ENCODE measurements at places on chromosomes 3 and 15.

DNA sequence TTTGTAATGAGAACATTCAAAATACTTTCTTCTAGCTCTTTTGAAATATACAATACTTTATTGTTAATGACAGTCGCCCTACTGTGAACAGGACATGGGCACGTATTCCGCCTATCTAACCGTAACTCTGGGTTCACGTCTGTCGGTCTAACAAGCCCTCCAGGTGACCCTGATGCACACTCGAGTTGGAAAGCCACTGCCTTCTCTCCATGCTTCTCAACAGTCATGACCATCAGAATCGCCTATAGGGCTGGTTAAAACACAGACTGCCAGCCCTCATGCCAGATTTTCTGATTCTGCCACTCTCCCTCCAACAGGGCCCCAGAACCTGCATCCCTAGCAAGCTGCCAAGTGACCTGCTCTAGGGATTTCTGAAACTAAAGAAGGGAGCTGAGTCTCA lies 140.2 kb downstream of the FOXP1 start:
- no peak for DNase-seq

DNA sequence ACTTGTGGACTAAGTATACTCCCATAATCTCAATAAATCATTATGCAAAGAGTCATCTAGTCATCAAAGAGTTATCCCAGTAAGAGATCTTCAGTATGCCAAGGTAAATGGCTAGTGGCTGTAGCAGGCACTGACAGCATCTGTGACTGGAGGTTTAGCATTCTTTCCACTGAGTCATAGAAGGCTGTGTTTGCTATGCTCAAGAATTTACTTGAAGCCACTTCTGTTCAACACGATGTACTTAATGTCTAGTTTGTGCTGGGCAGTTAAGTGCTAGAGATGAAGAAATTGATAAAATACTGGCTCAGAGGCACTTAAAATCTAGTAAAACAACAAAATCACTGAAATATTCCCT lies 13.0 kb downstream of the ZBED2 start:
- no peak for DNase-seq

- no peak for DNase-seq
Measured at GRCh38 chr3:51729042-51729633, 22.3 kb downstream of the GRM2 start.

GRCh38 chr3:48938689-48939088 lies 20.0 kb downstream of the ARIH2 start:
- no peak for DNase-seq

DNA sequence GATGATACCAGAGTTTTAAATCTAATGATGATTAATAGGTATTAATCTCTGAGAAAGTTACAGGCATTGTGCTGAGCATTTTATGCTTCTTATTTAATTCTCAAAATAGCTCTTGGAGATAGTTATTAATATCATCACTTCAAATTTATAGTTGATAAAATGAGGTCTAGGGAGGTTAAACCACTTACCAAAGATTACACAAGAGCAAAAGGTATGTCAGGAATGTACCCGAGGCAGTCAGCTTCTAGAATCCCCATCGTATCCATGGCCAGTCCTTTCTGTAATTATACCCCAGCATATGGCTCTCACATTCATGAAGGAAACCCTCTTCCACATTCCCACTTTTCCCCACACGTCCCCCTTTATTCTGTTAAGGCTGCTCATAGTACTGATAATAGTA lies 421.3 kb downstream of the PYDC2 start:
- no peak for DNase-seq

DNA sequence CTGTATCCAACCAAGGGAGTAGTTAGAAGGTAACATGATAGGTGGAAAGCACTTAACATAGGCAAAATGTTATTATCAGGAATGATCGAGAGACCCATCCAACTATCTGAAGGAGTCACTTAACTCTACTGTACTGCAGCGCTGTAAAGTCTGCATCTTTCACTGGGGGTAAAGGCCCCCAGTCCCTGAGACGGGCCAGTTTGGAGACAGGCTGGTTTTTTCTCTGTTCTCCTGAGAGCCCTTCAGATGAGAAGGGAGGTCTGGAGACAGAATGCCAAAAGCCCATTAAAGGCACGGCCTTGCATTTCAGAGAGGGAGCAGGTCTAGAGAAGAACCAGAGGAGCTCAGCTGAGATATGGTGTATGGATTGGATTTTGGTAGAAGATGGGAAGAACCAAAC lies 71.3 kb upstream of the CGNL1 start:
- no peak for DNase-seq

GRCh38 chr3:212432-212831 lies 15.9 kb downstream of the CHL1 start:
- no peak for DNase-seq

DNA sequence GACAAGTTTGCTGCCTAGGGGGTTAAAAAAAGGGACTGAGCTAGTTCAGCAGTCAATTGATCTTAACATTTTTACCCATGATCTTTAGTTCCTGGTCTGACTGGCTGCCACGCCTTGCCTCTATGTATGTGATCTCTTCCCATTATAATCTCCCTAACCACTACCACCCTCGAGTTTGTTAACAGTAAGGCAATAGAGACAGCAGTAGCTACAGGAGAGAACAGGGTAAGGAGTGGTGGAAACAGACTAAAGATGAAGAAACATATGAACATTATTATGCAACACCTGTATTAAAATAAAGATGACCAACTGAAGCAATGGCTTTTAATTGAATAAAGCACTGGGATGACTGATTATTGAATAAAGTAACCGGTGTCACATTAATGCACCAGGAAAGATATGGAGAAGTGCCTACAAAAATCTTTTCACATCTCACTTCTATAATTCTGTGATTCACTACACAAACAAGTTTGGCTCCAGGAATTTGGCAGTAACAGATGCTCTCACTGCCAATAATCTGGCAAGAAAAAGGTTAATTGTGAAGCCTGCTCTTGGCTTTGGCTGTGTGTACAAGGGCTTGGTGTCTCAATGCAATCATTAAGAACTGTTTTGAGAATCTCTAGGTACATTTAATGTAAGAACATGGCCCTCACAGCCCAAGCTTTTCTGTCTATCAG lies 95.7 kb downstream of the HHLA2 start:
- no peak for DNase-seq

GRCh38 chr3:38251197-38251596 lies 14.4 kb upstream of the SLC22A13 start:
- DNase-seq, result no peak

DNA sequence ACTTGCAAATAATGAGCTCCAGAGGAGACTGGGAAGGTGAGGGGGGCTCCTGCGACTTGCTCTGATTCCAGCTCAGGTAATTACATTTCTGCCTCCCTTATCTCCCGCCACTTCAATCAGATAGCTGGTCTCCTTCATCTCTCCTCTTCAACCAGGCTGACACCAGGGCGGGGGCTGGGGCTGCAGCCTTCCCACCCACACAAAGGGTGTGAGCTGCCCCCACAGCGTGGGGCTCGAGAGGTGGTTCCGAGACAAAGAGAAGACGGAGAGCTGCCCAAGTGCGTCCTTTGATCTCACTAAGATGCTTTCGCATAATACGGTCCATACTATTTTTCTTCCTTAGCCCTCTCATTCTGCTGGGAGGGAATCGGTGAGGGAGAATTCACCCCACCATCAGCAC lies 139.7 kb downstream of the NSMCE3 start:
- DNase-seq, result no peak

DNA sequence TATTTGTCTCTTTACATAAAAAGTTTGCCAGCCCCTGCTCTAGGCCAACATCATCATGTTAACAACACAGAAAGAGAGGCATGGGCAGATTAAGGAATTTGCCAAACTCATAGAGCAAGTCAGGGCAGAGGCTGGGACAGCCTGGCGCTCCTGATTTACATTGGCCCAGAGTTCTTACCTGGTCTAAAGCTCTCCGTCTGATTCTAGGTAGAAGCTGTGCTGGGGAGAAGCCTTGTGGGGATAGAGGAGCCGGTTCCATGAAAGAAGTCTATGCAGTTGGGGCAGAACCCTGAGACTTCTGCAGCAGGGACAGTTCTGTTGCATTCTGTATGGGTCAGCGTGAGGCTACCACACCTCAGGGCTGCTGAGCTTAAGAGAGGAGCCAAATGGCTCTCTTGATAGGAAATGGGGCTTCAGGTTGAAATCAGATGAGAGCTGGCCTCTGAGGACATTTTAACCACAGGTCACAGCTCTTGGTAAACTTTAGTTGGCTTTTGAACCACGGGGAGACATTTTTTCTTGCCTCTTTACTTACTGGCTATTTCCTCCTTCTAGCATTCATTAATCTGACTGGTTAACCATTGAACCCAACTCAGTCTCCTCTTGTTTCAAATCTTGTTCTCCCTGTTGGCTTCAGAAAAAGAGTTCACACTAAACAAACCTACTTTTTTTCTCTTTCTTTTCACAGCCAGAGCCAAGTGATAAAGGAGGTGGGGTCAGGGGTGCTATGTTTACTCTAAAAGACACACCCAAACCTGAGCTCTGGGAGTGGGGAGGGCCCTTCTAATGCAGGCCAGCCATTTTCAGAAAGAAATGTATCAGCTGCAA lies 250.7 kb downstream of the OPA1 start:
- no peak for DNase-seq

- DNase-seq, result no peak
Measured at GRCh38 chr3:106161246-106161645, 292.4 kb upstream of the CBLB start.

- DNase-seq, result no peak
Measured at GRCh38 chr3:89184151-89184995, 77.0 kb downstream of the EPHA3 start.

GRCh38 chr15:60763688-60764087 lies 284.7 kb upstream of the ICE2 start:
- DNase-seq, result no peak

GRCh38 chr15:47570881-47571640 lies 146.2 kb upstream of the SEMA6D start:
- no peak for DNase-seq

DNA sequence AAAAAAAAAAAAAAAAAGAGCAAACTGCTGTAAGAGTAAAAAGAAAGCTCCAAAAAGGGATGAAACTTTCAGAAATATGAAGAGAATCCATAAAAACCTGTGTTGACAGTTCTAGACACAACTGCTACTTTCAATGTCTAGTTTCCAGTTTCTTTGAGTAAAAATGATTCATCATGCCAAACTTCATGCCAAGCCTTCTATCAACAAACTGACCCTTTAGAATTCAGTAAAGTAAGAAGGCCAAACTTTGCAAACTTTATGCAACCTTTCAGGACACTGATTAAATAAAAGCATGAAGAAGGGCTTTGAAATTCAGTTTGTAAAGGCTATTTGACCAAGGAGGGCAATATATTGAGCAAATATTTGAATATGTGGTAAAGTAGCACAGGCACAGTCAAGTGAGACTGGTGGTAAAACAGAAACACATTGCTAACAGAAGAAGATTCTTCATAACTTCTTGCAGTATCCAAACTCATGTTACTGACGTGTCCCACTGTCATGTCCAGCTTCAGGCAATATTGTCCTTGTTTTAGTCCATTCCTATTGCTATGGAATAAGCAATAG lies 56.3 kb upstream of the CFAP20DC start:
- DNase-seq, result no peak

DNA sequence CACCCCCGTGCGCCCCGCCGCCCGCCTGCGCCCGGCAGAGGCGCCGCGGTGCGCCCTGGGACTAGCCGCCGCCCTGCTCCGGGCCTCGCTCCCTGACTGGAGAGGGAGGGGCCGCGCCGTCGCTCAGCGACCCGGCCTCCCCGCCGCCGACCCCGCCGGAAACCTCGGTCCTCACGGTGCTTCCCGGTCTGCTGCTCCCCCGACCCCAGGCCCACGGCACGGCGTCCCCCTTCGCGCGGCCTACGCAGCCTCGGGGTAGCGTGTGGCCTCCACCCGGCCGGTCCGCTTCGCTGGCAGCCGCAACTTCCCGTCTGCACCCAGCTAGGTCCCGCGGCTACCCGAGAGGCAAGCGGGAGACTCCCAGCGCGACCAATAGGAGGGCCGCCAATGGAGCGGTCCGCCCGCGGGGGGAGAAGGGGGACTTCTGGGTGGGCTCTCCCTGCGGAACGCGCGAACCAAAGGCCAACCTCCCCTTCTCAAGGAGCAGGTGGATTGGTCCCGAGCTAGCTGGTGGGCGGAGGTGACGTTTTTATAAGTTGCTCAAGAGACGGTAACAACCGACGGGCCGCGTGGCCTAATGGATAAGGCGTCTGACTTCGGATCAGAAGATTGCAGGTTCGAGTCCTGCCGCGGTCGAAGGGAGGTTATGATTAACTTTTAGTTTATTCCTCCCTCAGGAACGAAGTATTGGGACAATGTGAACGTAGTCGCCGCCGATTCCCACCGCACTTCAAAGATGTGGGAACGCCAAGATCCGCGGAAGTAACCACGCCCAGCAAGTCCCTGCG lies at the start of gene POLG:
TSS of gene POLG (minus strand) at position 315 of the 788 bp plus-strand sequence. CDS start 1,070 bp downstream, outside the sequence.
- DNase-seq, result peak; percentile 98

DNA sequence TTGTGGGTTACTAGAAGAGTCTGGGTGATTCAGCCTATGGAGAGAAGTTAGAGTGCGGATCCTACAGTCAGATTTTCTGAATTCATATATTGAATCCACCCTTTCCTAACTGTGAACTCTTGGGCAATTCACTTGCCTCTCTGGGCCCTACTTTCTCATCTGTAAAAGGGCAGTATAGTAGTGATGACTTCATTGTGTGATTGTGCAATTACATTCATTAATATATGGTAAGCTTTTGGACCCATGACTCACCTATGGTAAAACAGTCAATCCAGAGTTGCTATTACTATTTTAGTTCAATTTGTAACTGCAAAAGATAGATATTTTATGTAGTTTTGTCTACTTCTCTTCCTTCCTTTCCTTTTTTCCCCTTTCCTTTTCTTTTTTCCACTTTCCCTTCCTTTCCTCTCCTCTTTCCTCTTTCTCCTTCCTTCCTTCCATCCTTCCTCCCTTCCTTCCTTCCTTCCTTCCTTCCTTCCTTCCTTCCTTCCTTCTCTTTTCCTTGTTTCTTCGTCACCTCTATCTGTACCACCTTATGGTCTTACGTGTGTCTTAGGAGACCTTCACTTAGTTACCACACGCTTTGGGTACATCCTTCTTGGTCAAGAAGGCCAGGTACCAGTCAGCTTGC lies 37.0 kb downstream of the GMNC start:
- DNase-seq, result no peak

DNA sequence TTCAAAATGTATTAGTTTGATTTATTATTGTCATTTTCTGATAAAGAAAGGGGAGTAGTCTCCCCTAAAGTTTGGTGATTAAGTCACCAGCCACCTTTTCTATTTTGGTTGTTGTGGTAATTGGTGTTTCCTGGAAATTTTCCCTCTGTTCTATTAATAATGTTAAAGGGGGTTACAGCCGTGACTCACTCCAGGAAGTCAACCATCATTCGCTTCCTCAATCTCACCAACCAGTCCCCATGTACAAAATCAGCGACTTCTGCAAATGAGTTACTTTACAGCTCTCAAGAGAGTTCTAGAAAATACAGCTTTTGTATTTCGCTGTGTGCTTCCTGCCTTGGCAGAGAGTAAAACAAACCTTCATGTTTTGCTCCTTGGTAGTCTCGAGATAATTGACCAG lies 285.1 kb downstream of the LPP start:
- DNase-seq, result no peak

DNA sequence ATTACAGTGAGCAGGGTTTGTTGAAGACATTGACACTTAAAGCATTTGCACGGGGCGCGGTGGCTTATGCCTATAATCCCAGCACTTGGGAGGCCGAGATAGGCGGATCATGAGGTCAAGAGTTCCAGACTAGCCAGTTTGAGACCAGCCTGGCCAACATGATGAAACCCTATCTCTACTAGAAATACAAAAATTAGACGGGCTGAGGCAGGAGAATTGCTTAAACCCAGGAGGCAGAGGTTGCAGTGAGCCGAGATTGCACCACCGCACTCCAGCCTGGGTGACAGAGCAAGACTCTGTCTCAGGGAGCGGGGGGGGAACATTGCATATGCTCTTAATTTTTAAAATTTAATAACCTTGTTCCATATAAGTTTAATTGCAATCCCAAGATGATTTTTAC lies 11.9 kb downstream of the STT3B start:
- DNase-seq, result no peak

GRCh38 chr15:69802432-69802831 lies 295.3 kb downstream of the TLE3 start:
- DNase-seq, result no peak

Measured in anterior cingulate cortex (tissue), 58 donors.